ENCODE measurements at places on chromosomes 3 and 15.

GRCh38 chr3:170594528-170594927, 8.7 kb upstream of the SLC7A14 start:
- no peak for DNase-seq

DNA sequence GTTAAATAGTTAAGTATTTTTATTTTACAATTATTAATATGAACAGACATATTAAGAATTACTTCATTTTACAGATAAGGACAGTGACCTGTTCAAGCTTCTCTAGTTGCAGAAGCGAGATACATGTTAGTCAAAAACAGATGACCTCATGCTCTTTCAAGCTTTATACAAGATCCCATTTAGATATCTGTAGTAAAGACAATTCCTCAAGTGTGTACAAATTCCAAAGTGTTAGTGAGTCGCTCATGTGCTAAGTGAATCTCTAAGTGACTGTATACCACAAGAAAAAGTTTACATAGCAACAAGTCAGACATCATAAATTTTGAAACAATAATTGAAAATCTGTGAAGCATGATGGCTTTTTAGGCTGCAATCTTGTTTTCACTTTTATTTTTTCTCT, 293.8 kb downstream of the ROBO1 start:
- no peak for DNase-seq

DNA sequence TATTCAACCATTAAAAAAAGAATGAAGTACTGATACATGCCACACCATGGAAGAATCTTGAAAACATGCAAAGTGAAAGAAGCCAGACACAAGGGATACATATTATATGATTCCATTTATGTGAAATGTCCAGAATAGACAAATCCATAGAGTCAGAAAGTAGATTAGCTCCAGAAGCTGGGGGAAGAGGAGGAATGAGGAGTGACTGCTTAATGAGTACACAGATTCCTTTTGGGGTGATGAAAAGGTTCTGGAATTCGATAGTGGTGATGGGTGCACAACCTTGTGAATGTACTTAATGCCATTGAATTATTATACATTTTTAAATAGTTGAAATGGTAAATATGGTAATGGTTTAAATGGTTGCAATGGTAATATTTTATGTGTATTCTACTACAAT, 90.6 kb upstream of the SPATA12 start:
- DNase-seq = peak; percentile 20

GRCh38 chr15:100994597-100995446, 75.7 kb downstream of the LRRK1 start:
- DNase-seq = no peak

GRCh38 chr3:194373899-194374298, 4.4 kb upstream of the LRRC15 start:
- no peak for DNase-seq

- DNase-seq = no peak
These were observed 698 bp downstream of the GRM7 start for GRCh38 chr3:6861625-6862000.

GRCh38 chr3:69058180-69058946, 6.2 kb upstream of the TMF1 start:
- DNase-seq = no peak
